ENCODE measurements at places on chromosomes 1 and 21.

DNA sequence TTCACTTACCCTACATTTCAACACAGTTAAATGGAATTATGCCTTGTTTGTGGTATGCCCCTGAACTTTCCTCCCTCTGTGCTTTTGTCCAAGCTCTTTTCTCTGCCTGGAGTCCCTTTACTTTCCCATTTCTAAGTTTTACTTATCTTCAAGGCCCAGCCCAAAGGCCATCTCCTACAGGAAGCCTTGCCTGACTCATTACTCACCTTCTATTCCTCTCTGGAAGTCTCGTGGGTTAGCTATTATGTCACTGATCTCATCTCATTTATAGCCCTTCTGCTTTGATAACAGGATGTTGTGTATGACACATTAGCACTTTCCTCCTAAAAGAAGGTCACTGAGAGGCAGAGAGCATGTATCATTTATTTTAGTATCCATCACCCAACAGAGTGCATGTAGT lies 78.8 kb upstream of the CD1D start:
- DNase-seq = no peak

DNA sequence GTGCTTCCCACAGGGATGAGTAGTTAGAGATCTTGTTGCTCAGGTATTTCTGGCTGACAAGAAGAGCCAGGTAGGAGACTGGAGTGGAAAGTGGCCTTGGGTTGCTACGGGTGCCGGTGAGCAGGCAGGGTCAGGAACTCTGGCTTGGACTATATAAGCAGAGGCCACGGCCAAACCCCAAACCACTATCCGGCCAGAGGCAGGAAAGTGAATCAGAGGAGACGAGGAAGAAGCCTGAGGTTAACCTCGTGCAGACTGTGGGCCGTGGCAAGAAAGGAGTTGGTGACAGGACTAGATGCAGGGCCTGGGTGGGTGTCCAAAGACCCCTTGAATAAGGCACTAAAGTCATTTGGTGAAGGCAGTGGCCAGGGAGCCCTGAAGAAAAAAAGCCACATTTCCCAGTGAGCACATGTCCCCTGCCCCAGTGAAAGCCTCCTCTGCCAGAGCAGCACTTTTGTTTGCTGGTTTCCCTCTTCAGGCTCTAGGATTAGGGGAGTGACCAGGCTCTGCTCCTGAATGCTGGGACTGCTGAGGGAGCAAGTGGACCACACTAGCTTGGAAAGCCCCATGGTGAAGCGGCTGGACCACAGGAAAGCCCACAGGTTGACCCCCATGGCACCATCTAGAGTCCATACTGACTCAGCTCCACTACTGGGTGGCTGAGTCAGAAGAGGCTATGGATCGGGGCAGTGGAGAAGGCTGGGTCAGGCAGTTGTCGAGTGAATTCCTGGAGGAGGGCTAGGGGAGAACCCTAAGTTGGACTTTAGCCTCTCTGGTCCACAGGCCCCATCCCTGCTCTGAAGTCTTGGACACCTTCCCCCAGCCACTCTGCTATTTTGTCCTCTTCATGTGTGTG lies 23.4 kb downstream of the CSF1 start:
- no peak for DNase-seq

GRCh38 chr1:167522246-167522645 lies 3.9 kb upstream of the CD247 start:
- no peak for DNase-seq

DNA sequence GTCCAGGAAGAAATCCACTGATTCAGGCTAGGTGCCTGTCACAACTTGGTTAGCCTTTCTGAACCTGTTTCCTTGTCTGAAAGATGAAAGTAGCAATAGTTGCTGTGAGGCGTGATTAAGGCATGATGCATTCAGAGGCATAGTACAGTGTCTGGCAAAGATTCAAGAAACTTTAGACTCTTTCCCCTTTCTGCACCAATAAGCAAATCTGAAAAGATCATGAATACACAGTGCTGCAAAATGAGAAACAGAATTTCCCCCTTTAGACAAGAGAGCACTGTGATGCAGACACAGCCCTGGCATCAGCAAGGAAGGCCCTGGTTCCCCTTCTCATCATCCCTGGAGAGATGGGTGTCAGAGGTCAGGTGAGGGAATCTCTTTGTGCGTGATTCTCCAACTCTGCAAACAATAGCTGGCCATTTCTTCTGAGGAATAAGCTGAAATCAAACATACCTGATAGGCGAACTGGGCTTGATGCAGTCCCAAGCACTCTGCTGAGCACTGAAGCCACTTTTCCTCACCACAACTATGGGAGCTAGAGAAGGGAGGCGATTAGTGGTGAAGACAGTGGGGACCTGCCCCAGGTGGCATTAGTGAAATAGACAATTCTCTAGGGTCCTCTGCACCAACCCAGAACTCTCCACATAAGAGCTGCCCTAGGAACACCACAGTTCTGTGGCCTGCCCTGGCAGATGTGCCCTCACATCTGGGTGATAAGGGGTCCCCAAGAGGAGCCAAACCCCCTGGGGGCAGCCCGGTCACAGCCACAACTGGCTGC lies 41.7 kb downstream of the ITPKB start:
- DNase-seq = no peak

GRCh38 chr1:167136191-167136614 lies 42.3 kb downstream of the STYXL2 start:
- no peak for DNase-seq

DNA sequence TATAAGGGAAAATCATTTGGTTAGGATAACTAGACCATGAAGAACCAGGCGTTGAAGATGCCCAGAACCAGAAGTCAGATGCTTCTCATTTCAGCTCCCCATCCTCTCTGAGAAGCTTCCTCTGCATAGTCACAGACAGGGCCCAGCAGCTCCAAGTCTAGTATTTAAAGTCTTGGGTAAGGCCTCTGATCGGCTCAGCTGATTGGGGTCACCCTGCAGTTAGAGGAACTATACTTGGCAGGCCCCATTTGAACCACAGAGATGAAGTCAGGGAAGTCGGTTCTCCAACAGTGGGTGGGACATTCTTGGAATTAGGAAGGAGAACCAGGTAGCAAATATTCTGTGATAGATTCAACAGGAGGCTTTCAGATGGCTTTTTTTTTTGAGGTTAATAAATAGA lies 48.3 kb downstream of the SLC22A15 start:
- DNase-seq = no peak

DNA sequence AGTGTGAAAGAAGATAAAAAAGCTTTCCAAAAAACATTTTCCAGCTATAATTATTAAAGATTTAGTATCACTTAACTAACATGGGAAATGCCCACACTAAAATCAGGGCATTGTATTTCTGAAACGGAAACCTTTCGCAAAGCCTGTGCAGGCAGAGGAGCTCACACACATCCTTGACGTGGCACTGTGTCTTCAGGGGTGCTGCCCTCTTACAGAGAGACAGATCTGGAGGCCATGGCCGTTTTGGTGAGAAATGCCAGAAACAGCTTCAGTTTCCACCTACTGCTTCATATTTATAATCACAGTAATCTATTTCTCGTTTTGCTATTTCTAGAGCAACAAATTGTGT lies 26.7 kb downstream of the ATP1B1 start:
- no peak for DNase-seq

- peak; percentile 89 for DNase-seq
Observed at GRCh38 chr1:8004803-8005573, 21.1 kb downstream of the ERRFI1 start.

Measured in AG04449 (cell line).